Fibroblast of lung (primary cell): ENCODE measurements at places on chromosomes 1 and 21. TPM values are rescaled to one million over a fixed set of nuclear protein-coding genes. Genes with fewer than 3 reads are reported as not detected.
A peak's percentile ranks its signal among the peaks of the same experiment; 100 is the strongest.

Gene HSD3B2
- total RNA-seq = not detected in 2 replicates

Gene TSPEAR
- total RNA-seq = not detected in 2 replicates

Gene MSH4
- 0.66 and 0.77 TPM in 2 replicates for total RNA-seq

Gene HSPB7
- 1.0 and 4.5 TPM in 2 replicates for total RNA-seq

Gene FAM72C
- 0.26 and 0.83 TPM in 2 replicates for total RNA-seq

Gene B3GALT5
- total RNA-seq = under 0.01 TPM in 1 of 2 replicates, not detected in the other

Gene CD52
- 0.51 TPM in 1 of 2 replicates, not detected in the other for total RNA-seq

Gene DYNLT5
- under 0.01 and 0.50 TPM in 2 replicates for total RNA-seq

Gene FCRL5
- total RNA-seq = not detected in 2 replicates

Gene NTMT2
- not detected in 2 replicates for total RNA-seq

Gene TMEM52
- total RNA-seq = 0.17 TPM in 1 of 2 replicates, not detected in the other

Gene CELSR2
- 3.1 and 3.5 TPM in 2 replicates for total RNA-seq

GRCh38 chr1:47443530-47444296 is 5.9 kb downstream of the FOXD2 start:
- H3K4me1 ChIP-seq = no peaks in the 10 kb centered on the region
- peaks cover 42% of the 10 kb centered on the region for H3K27me3 ChIP-seq
- H3K36me3 ChIP-seq = no peaks in the 10 kb centered on the region
- no peak for DNase-seq

- no peak overlapping the region for H3K27ac ChIP-seq
- H3K4me1 ChIP-seq = no peaks in the 10 kb centered on the region
- H3K4me3 ChIP-seq = no peak overlapping the region
- no peaks in the 10 kb centered on the region for H3K36me3 ChIP-seq
- H3K27me3 ChIP-seq = peaks cover 19% of the 10 kb centered on the region
Observed at GRCh38 chr21:42652527-42653230, 742 bp upstream of the PDE9A start.

GRCh38 chr1:115330480-115331013 is 7.5 kb downstream of the NGF start:
- H3K27me3 ChIP-seq = no peaks in the 10 kb centered on the region
- H3K4me3 ChIP-seq = no peak overlapping the region
- peaks cover 41% of the 10 kb centered on the region for H3K4me1 ChIP-seq
- H3K27ac ChIP-seq = peak overlapping the region; percentile 86
- DNase-seq = peak; percentile 91

DNA sequence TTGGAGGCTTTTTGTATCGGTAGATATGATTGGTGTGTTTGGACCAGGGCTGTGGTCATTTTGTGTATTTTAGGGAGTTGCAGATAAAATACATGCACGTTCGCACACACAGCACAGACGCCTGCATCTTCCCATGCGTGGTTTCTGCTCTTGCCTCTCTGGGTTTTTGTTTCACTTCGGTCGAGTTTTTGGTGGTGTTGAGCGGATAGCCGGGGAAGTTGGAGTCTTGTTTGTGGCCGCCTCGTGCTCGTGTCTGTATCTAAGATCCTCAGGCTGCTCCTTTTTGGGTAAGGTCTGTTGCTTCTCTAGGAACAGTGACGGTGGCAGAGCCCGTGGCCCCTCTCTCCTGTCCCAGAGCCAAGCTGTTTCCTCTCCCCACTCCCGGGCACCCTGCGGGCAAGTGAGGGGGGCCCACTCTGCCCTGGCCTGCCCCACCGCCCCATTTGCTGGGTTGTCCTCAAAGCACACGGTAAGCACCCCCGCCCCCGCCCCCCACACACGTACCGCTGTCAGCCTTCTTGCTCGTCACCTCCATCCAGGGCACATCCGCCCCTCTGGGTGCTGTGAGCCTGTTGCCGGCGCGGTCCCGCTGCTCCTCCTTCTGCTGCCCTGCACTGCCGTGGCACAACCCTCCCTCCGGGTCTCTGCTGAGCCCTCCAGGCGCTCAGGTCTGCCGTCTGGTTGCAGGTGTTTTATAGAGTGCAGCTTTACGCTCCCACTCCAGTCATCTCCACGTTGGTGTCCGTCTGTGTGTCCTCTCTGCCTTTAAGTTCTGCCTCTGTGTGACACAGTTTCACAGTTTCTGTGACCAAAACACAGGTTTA is 51.9 kb downstream of the AGPAT3 start:
- DNase-seq = no peak
- no peaks in the 10 kb centered on the region for H3K4me1 ChIP-seq
- H3K4me3 ChIP-seq = peak overlapping the region; percentile 26
- H3K27ac ChIP-seq = peak overlapping the region; percentile 17

DNA sequence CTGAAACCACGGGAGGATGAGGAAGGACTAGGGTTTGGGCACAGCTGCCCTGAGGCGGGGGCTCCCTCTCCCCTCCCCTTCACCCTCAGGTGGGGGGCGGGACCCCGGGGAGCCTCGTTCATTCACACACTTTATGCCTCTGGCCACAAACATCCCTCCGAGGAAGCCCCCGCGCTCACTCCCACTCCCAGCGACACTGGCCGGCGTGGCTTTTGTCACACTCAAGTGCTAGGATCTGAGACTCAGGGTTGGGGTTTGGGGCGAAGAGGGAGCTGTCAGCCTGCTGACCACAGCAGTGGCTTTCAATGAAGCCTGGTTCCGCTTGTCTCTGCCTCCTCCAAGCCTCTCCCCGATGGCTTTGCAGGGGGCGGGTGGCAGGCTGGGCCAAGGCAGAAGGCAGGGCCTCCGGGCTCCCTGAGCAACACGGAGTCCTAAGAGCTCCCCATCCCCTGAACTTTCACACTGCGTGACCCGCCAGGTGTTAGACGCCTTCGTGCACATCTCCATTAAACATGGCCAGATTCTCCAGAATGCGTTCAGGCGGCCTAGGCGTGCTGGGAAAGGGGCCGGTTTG is 178.1 kb downstream of the NPHP4 start:
- no peak overlapping the region for H3K4me3 ChIP-seq
- no peak overlapping the region for H3K27ac ChIP-seq
- H3K4me1 ChIP-seq = no peaks in the 10 kb centered on the region
- no peaks in the 10 kb centered on the region for H3K36me3 ChIP-seq
- H3K27me3 ChIP-seq = no peaks in the 10 kb centered on the region

- peaks cover 3% of the 10 kb centered on the region for H3K4me1 ChIP-seq
- H3K27ac ChIP-seq = no peak overlapping the region
- H3K4me3 ChIP-seq = no peak overlapping the region
- no peak for DNase-seq
- no peaks in the 10 kb centered on the region for H3K27me3 ChIP-seq
Observed at GRCh38 chr1:115677182-115677555, 35.4 kb downstream of the VANGL1 start.

DNA sequence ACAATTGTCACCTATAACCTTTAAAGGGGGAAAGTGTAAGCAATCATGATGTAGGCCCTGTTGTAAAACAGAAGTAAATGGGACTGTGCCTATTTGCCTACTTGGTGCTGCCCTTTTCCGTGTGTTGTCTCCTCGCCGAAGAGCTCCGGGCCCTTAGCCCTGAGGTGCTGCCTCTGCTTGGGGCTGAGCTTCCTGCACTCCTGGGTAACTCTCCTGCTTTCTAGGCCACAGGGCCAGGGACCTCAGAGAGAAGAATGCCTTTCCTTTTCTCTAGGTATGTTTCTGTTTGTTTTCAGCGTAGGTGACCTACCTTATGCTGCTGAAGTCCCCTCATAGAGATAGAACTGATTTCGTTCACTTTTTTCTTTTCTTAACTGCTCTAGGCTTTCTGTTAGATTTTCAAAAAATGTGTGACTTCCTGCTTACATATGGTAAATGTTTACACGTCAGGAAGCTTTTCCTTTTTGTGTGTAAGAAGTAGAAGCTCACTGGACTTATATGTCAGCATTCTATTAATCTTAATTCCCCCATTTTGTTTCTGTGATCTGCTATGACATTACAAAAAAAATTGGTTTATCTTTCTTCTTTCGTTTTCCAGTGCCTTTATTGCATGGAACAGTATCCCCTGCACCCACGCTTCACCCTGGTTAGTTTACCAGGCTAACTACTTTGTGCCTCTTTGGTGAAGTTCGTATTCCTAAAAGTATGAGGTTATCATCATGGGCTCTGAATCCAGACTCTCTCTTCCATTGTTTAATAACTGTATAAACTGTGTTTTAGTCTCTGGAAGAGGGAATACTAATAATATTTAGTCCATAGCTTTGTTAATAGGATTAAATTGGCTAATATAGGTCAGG is 61.7 kb downstream of the ITSN1 start:
- H3K27ac ChIP-seq = peak overlapping the region; percentile 11
- H3K4me3 ChIP-seq = no peak overlapping the region
- no peaks in the 10 kb centered on the region for H3K36me3 ChIP-seq
- peaks cover 5% of the 10 kb centered on the region for H3K4me1 ChIP-seq
- peak; percentile 15 for DNase-seq
- no peaks in the 10 kb centered on the region for H3K27me3 ChIP-seq

DNA sequence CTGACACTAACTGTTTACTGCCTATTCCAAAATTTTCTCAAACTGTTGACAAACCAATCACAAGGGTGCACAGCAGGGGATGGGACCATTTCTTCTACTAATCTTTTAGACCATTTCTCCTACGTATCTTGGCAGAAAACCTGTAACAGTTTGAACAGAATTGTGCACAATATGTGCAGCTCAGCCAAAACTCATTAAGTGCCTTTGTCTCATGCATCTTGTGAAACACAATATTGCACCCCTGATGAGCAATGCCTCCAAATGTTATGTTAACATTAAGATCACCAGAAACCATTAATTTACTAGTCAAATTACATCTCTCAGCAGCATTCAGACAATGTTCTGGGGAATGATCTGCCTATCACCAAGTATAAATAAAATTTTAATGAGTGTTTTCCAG is 247.5 kb downstream of the NRIP1 start:
- no peaks in the 10 kb centered on the region for H3K4me1 ChIP-seq
- H3K27me3 ChIP-seq = no peaks in the 10 kb centered on the region
- no peak overlapping the region for H3K4me3 ChIP-seq
- DNase-seq = no peak
- H3K27ac ChIP-seq = no peak overlapping the region
- no peaks in the 10 kb centered on the region for H3K36me3 ChIP-seq

DNA sequence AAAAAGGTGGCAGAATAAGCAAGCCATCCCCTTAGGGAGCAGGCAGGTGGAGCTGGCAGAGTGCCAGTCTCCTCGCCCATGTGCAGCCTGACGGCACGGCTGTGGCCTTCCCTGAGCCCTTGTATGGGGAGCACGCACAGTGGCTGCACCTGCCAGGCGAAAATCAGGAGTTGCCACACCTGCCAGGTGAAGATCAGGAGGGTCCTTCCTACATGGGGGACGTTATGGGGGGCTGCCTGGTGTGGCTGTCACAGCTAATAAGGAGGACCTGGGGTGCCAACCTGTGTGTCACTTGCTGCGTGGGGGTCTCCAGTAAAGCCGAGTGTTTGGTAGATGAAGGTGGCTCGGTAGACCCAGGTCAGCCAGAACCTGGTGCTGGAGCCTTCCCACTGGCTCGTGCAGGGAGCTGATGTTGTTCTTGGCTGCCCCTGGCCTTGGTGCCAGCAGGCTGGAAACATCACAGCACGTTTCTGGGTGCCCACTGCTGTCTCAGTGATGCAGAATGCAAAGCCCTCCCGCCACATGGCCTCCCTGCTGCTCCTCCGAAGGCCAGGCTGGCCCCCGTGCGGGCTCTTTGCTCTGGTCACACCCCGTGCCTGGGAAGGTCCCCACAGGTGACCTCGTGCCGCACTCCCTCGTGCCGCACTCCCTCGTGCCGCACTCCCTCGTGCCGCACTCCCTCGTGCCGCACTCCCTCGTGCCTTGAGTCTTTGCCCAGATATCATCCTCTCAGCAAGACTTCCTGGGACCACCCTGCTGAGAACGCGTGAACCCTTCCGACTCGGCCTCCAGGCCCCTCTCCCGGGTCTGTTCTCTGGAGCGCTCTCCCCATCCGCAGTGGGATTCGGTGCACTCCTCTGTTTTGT is 55.4 kb downstream of the SLC37A1 start:
- no peak overlapping the region for H3K4me3 ChIP-seq
- DNase-seq = no peak
- no peak overlapping the region for H3K27ac ChIP-seq
- no peaks in the 10 kb centered on the region for H3K27me3 ChIP-seq
- H3K36me3 ChIP-seq = no peaks in the 10 kb centered on the region

- H3K4me1 ChIP-seq = peaks cover under 1% of the 10 kb centered on the region
- H3K4me3 ChIP-seq = no peak overlapping the region
- no peak overlapping the region for H3K27ac ChIP-seq
- no peaks in the 10 kb centered on the region for H3K36me3 ChIP-seq
- H3K27me3 ChIP-seq = no peaks in the 10 kb centered on the region
Observed at GRCh38 chr1:94616506-94616905, 74.9 kb upstream of the F3 start.

GRCh38 chr1:237145379-237146135 is 103.6 kb downstream of the RYR2 start:
- no peak overlapping the region for H3K4me3 ChIP-seq
- no peaks in the 10 kb centered on the region for H3K36me3 ChIP-seq
- H3K27me3 ChIP-seq = no peaks in the 10 kb centered on the region
- no peaks in the 10 kb centered on the region for H3K4me1 ChIP-seq

GRCh38 chr1:228071839-228072657 is 10.5 kb upstream of the ARF1 start:
- no peak overlapping the region for H3K4me3 ChIP-seq
- no peaks in the 10 kb centered on the region for H3K4me1 ChIP-seq
- no peaks in the 10 kb centered on the region for H3K36me3 ChIP-seq
- H3K27ac ChIP-seq = no peak overlapping the region

- peak overlapping the region; percentile 26 for H3K27ac ChIP-seq
- H3K4me3 ChIP-seq = no peak overlapping the region
- no peaks in the 10 kb centered on the region for H3K36me3 ChIP-seq
- peaks cover 7% of the 10 kb centered on the region for H3K4me1 ChIP-seq
Observed at GRCh38 chr1:17128361-17128760, 9.1 kb upstream of the PADI2 start.

- H3K27me3 ChIP-seq = peaks cover 5% of the 10 kb centered on the region
- no peak overlapping the region for H3K4me3 ChIP-seq
- DNase-seq = no peak
- no peak overlapping the region for H3K27ac ChIP-seq
- H3K4me1 ChIP-seq = no peaks in the 10 kb centered on the region
Observed at GRCh38 chr1:23496490-23497181, 12.7 kb upstream of the ASAP3 start.

DNA sequence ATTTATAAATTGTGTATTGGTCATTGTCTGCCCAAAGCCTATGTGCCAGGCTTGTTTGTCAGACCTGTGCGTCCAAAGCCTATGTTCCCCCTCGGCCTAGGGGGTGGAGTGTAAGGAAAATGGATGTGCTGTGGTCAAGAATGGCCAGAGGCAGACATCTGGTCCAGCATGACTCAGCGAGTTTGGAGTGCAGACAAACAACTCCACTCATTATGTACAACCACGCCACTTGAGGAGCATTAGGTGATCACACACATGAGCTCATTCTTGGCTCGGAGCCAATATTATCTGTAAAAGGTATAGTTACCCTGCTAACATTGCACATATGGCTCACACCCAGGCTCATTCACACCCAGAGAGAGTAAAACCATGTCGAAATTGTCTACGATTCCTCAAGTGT is 1047.6 kb upstream of the ADGRL4 start:
- H3K27me3 ChIP-seq = no peaks in the 10 kb centered on the region
- H3K4me1 ChIP-seq = no peaks in the 10 kb centered on the region
- no peak overlapping the region for H3K4me3 ChIP-seq
- H3K27ac ChIP-seq = no peak overlapping the region
- DNase-seq = peak; percentile 98
- no peaks in the 10 kb centered on the region for H3K36me3 ChIP-seq

- H3K4me1 ChIP-seq = no peaks in the 10 kb centered on the region
- no peak for DNase-seq
- peaks cover 29% of the 10 kb centered on the region for H3K27me3 ChIP-seq
- H3K4me3 ChIP-seq = no peak overlapping the region
Observed at GRCh38 chr1:109470245-109470644, 3.9 kb downstream of the SYPL2 start.

GRCh38 chr1:181089017-181089675 is 646 bp downstream of the IER5 start:
- no peaks in the 10 kb centered on the region for H3K27me3 ChIP-seq
- H3K4me1 ChIP-seq = peaks cover 14% of the 10 kb centered on the region
- H3K27ac ChIP-seq = peak overlapping the region; percentile 87
- no peak for DNase-seq
- H3K4me3 ChIP-seq = peak overlapping the region; percentile 91
